Bronchus fibroblast of lung (primary cell): ENCODE measurements at places on chromosomes 2 and 18. TPM values are rescaled to one million over a fixed set of nuclear protein-coding genes. Genes with fewer than 3 reads are reported as not detected.

Gene NDC80
- total RNA-seq = 23.0 and 33.0 TPM in 2 replicates

Gene BOLL
- not detected in 2 replicates for total RNA-seq

Gene ALLC
- total RNA-seq = not detected in 2 replicates

Gene LNPK
- total RNA-seq = 15.5 and 19.7 TPM in 2 replicates
